Right cardiac atrium (tissue), 5 donors: ENCODE measurements at places on chromosomes 2 and 18. TPM values are rescaled to one million over a fixed set of nuclear protein-coding genes. Genes with fewer than 3 reads are reported as not detected.

TEKT4 gene
- total RNA-seq: not detected

DNER gene
- total RNA-seq: 27.2 TPM

STRADB gene
- total RNA-seq: 49.9 TPM

DNA sequence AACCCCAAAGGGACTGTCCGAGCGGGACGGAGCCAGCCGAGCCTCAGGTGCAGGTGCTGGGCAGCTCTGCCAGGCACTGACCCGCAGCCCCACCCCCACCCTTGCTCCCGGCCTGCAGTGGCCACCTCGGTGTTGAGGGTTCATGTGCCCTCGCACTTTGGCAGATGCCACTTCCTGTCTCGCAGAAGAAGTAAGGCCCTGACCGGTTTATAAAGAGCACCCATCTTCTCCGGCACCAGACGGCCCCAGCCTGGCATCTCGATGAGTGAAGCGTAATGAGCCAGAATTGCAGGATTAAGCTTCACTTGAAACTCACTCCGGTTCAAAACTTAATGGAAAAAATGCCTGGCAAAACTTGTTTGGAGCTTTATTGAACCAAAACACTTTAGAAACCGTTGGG is 10.9 kb upstream of the NFATC1 start:
- no peak for DNase-seq

DNA sequence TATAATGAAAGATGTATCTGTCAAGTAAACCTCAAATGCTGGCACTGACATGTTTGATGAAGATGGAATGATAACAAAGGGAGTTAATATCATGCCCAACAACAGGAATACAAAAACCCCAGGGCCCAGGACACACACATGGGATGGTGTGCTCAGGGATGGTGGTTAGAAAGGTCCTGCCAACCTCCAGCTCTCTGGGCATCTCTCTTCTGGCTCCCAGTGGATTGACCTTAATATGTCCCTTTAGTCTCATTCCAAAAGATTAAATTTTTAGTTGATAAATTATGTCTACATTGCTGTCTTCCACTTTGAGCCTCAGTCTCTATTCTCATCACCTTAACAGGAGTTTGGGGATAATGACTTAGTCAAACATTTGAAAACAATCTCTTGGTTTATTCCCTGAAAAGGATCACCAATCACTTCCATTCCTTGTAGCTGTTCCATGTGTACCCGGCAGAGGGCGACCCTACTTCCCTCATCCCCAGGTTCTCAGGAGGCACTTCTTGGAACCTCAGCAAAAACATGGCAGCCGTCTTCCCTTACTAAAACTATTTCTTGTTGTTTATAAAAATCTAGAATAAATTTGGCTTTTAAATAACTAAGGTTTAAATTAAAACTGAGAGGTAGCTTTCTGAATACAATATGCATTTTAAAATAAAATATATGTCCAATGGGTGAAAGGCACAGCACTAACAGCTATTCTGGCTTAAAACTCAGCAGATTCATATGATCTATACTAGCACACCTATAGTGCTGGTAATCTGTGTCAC is 29.6 kb downstream of the MCEE start:
- peak; percentile 61 for DNase-seq
